ENCODE measurements at places on chromosomes 7 and 10.
A peak's percentile ranks its signal among the peaks of the same experiment; 100 is the strongest.

- peak; percentile 56 for DNase-seq
Observed at GRCh38 chr7:140638173-140638791, 2.3 kb downstream of the DENND2A start.

DNA sequence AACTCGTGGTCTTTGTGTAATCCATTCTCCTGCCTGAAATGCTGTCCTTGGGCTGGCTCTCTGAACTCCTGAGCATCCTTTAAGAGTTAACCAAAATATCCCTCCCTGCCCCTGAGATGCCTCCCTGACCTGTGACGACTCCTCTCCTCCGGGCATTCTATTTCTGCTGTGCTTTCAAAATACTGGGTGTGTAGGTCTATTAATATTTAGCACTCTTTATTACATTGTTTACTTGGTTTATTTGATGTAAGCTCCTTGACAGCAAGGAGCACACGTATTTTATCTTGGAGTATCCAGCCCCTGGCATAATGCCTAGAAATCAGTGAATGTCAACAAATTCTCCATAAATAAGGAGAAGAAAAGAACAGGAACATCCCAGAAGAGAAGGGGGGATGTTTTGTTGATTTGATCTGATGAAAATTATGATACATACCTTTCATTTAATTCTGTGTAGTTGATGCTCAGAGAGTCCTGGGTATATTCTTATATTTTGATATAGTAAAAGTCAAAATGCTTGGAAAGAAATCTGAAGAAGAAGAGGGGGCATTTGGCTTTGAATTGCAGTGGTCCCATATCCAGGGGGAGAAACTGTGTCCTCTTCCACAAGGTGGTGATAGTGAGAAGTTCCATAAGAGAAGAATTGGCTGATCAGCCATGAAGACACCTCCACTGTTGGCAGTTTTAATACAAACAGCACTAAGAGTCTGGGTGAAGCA, 107.7 kb upstream of the MPP7 start:
- no peak for DNase-seq

DNA sequence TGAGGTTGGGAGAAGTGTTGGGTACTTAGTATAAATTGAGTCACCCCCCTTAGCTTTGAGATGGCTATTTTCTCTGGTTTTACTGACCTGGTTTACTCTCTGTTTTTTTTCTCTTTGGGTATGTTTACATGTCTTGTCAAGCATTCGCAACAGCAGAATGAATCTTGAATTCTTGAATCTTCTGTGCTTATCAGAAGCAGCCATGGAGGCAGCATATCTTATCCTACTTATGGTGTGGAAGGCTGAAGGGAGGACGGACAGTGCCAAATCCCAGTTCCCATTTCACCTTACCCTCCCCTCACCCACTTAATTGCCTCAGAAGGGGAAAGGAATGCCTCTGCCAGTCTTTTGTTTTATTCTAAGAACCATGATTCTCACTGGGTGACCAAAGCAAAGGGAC, 3.7 kb downstream of the SND1 start:
- DNase-seq = no peak

DNA sequence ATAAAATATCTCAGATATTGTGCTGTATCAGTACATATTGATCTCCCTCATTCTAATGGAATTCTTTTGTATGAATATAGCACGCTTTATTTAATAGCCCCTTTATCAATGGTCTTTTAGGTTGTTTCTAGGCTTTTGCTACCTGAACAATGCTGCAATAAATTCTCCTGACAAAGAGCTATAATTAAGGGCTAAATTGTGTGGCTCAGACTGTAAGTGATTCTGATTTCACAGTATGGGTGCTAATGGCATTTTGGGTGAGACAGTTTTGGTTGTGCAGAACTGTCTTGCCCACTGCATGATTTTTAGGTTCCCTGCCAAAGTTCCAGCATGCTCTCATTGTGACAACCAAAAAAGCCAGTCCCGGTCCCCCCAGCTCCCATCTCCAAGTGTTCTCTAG, 363.2 kb downstream of the REEP3 start:
- DNase-seq = no peak

DNA sequence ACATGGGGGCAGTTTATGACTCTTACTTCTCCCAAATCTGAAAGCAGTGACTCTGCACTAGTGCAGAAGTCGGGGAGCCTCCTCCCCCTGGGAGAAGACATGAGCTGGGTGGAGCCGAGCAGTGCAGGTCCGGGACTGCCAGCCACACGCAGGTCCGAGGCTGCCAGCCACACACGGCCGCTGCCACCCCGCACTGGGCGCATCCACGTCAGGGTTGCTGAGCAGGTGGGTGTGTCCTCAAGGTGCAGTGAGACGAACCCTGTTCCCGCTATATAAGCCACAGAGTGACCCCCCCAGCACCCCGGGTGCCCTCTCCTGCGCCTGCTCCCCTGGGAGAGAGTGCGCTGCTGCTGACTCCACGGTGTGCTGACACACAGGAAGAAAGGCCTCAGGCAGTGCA, 430.2 kb downstream of the PTPRN2 start:
- DNase-seq = no peak

- no peak for DNase-seq
Observed at GRCh38 chr7:125747966-125748365, 818.3 kb upstream of the POT1 start.

DNA sequence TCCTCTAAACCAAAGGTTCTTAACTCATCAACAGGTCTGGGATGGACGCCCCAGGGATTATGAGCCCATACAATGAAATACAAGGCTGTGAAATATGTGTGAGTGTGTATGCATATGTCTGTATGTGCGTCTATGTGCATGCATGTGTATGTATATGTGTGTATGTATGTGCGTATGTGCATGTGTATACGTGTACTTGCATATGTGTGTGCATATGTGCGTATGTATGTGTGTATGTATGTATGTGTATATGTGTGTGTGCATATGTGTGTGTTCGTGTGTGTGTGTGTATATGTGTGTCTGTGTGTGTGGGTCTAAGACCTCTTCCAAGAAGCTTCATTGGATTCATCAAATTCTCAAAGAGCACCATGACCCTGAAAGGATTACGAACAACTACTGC, 112.3 kb downstream of the SFMBT2 start:
- DNase-seq = no peak

DNA sequence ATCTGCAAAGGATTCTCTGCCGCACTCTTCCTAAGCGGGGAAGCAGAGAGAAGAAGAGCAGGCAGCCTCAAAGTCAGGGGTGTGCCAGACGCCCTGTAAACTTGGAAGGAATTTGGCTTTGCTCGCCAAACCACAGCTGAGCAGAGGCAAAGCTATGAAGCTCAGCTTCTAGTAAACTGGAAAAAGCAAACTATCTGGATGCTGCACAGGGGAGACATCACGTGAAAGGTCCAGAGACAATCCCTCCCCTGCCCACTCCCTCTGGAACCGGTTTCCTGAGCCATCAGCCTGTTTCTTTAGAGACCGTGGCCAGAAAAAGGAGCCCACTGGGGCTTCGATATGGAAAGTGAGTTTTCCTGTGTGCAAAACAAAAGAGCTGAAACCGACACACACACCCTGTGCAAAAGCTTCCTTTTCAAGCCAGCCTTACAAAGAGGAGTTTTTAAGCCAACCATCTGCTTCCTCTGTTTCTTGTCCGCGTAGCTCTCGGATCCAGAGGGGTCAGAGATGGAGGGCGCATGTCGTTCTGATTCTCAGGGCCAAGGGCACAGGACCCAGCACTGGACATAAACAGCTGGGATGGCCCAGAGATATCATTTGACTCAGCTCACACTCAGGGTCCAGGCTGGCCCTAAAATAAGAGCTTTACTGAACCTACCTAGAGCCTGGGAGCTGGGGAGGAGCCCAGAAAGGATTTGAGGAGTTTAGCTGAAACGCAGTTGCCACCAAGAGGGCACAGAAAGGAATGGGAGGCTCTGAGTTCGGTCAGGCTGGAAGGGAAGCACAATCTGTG, 58.2 kb upstream of the DNAAF5 start:
- peak; percentile 67 for DNase-seq

DNA sequence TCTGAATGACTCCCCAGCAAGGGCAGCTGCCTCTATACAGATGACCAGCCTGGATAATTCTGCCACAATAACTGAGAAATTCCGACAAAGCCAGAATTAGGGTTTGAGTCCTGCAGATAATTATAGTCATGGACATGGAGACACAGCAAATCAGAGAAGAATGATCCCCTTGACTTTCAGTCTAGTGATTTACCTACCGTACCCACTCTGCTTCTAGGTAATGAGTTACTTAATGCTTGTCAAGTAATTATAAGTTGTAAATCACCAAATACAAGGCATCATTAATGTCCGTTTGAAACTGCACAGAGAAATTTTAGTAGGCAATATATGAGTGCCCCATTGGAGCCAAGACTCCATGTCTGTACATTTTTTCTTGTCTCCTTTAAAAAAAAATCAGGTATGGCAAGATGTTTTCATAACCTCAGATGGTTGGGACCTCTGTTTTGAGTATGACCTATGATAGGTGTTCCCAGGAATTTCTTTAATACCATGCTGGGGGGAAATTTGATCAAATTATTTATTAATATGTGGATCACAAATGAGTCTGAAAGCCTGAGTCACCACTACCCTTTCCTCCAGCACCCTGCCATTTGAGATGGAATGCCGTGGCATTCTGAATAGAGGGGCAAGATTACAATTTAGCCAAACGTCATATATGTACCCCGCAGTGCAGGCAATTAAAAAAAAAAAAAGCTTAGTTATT, 5.5 kb upstream of the ARID5B start:
- DNase-seq = no peak

GRCh38 chr7:126578338-126578737, 674.4 kb downstream of the GRM8 start:
- DNase-seq = no peak

DNA sequence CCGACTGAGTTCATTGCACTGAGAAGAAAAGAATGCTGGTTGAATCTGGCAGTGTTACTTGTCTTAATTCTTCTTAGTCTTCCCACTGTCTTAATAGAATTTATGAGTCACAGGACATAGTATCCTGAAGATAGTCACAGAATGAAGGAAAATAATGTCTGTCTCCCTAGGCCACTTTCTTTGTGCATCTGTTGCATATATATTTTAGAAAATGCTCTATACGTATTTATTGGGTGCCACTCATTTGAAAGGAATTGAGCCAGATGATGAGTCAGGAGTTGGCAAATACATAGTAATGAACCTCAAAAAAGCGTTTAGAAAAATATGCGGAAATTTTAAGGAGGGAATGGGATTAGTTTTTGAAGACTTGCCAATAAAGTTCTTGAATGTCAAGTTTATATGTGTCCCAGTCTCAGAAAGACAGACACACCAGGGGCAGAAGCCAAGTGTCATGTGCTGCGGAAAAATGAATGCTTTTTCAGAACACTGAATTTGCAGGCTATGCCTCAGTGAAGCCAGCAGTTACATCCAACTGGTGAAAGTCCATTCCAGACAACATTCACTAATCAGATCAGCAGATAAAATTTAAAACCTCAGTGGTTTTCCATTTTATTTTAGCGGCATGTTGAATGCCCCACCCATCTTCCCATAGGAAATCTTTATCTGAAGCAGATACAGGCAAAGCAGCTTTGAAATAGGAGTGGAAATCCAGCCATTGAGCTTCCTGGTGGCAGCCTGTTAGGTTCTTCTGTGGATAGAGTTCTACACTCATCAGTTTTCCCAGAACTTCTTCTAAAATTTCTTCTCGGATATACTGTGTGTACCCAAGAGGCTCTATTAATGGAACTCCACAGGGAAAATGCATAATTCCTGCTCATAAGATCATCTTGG, 308.4 kb downstream of the BICC1 start:
- DNase-seq = peak; percentile 16

DNA sequence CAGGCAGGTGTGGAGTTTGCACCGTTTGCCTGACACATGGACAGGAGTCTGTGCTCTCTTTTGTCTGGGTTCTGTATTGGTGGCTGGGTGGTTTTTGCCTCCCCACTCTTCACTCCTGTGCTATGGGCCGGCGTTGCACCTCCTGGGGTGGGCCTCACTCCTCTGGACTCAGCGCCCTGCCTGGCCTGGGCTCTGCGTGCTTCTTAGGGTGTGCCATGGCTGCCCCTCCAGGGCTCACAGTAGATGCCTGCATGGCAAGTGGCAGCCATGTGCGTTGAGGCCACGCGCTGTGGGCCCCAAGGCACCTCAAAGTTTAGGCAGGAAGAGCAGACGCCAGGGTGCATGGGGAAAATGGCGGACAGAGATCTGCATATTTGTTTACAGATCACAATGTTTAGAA, 319.8 kb downstream of the ADARB2 start:
- no peak for DNase-seq

GRCh38 chr7:3591219-3591618, 290.2 kb downstream of the SDK1 start:
- no peak for DNase-seq

GRCh38 chr7:122311734-122312450, 7.3 kb upstream of the FEZF1 start:
- no peak for DNase-seq

DNA sequence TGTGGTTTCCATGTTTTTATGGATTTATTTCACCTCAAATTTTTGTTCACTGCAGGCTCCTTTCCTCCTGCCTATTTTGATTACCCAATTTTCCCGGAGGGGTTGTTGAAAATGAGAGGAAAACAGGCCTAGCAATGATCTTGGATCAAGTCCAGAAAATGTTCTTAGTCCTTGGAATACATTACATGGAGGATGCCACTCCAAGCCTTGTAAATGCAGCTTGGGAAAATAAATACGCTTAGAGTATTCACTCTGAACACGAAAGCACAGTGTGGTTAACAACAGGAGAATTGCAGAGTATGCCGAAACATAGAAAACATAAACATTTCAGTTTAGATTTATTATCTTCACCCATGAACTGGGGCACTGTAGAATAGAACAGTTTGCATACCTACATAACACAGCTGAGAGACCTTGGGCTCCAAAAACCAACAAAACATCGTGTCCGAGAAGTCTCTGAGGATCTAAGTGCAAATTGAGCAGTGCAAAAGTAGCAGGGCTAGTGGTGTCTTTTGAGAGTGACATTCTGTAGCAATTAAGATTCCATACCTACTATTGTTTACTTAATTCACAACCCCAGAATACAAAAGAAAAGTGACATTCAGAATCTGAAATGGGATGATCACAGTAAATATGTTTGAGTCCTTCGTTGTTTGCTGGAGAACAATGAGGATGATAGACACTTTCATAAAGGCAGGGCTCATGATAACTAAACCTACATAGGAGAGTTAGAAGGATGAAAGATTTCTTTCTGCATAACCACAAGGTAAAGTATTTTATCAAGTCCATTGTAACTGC, 7.6 kb upstream of the CD36 start:
- no peak for DNase-seq

DNA sequence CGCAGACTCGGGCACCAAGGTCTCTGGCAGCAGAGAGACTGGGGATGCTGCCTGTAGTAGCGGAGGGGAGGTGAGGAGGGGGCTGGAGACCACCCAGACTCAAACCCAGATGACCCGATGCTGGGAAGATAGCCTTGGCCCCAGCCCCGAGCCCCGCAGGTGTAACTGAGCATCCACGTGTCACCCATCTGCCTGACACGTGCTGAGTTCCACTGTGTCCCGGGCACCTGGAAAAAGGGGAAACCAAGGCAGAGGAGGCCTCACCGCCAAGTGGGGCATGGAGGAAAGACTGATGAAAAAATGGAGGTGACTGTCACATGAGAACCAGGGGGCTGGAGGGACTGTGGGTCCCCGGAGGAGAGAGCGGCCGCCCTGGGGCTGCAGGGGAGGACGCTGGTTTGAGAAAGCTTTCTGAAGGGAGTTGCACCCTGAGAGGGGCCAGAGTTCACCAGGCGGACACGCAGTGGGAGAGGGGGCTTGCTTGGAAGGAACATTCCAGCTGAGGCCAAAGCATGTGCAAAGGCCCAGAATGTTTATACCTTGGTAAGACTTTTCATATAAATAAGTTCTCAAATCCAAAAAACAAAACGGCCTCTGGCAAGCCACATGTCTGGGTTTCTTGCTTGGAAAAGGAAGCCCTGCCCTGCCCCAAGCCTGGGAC, 27.4 kb upstream of the ELN start:
- no peak for DNase-seq

GRCh38 chr10:118840071-118840775, 85.5 kb upstream of the CACUL1 start:
- no peak for DNase-seq

GRCh38 chr7:92766461-92767003, 69.8 kb downstream of the CDK6 start:
- DNase-seq = no peak

Data from AG04450 (cell line).